ELR (cell line): ENCODE measurements at places on chromosomes 6 and 20.

- DNase-seq = no peak
Observed at GRCh38 chr6:14350210-14350609, 232.6 kb downstream of the CD83 start.

GRCh38 chr20:25136643-25137559 is 55.0 kb upstream of the VSX1 start:
- peak; percentile 90 for DNase-seq

DNA sequence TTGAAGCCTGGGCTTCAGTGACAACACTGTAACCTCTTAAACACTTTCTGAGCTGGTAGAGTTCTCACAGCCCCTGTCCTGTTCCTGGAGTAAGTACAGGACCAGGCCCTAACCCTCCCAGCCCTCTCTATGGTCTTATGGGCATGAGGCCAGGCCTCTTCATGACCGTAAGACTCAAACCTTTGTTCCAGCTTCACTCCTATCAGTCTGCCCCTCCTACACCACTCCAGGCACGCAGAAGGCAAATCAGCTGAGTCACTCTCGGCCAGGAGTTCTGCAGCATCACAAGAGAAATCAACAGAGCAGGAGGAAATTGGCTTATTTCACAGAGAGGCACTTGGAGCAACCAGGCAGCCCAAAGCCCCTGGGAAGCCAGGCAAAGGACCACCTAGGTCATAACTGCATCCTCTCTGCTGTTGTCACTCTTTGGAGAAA is 25.3 kb upstream of the CHD6 start:
- peak; percentile 52 for DNase-seq

- peak; percentile 25 for DNase-seq
Observed at GRCh38 chr6:149405823-149406765, 6.0 kb downstream of the SUMO4 start.

DNA sequence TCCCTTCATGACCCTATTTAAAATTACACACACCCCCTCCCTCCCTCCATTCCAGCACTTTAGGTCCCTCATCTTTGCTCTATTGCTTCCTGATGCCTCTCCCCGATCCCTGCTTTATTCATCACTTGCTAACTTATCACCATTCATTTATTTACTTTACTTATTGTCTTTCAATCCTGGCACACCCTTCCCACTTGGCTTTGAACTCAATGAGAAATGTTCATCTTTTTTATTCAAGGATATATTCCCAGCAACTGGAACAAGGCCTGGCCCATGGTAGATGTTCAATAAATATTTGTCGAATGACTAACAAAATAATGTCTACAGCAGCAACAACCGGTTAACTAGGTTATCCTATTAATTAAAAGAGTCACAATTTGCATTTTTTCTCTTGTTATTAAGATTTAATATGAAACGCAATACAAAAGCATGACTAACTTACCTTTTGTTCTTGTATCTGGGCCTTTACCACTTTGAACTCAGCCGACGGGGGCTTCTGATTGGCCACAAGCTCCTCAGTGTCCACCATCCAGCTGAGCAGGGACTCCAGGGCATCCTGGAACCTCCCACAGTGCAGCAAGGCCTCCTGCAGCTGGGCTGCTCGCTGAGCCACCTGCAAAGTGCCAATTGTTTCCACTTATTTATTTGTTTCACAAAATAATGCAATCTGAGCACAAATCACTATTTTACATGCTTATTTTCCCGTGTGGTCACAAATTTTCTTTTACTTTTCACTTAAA is 107.8 kb downstream of the DST start:
- DNase-seq = no peak

DNA sequence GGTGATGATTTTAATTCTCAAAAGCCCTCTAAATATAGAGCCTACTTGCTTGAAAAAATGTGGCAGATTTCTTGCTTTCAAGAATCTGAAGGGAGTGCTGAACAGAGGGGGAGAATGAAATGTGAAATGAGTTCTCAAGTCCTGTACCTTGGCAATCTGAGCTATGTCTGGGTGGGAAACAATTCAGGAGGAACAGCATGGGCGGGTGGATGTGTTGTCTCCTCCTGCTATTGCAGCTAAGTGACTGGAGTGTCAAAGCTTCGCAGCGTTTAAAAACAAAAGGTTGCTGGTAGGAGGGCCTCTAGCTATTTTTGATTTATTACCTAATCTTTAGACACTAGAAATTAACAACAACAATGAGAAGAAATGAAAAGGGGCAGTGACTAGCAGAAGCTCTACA is 102.5 kb upstream of the ARG1 start:
- peak; percentile 7 for DNase-seq

GRCh38 chr20:13337090-13337784 is 116.2 kb downstream of the ISM1 start:
- no peak for DNase-seq

GRCh38 chr6:7848229-7848628 is 62.4 kb downstream of the TXNDC5 start:
- DNase-seq = no peak

DNA sequence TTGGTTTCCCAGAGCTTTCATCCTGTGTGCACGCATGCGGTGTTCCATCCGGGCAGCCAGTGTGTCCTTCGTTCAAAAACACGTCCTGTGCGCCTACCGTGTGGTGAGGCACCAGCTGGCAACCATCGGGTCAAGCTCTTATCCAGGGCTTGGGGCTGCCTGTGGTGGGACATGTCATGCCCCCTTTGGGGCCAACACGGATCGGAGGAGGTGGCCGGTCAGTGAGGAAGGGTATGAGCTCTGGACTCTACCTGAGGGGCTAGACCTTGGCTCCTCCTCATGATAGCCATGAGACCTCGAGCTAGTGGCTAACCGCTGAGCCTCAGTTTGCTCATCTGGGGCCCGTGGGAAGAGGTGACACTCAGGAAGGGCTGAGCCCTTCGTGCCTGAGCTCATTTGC is 158.5 kb upstream of the PMEPA1 start:
- DNase-seq = no peak

DNA sequence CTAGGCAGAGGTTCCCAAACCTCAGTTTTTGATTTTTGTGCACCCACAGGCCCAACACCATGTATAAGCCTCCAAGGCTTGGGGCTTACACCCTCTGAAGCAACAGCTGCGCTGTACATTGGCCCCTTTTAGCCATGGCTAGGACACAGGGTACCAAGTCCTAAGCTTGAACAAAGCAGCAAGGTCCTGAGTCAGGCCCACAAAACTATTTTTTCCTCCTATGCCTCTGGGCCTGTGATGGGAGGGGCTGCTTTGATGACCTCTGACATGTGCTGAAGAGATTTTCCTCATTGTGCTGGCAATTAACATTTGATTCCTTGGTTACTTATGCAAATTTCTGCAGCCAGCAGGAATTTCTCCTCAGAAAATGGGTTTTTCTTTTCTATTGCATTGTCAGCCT is 262.2 kb upstream of the CEP162 start:
- DNase-seq = no peak

- DNase-seq = no peak
Observed at GRCh38 chr6:90293319-90293953, 3.2 kb downstream of the BACH2 start.

- DNase-seq = no peak
Observed at GRCh38 chr6:37537548-37537947, 37.9 kb upstream of the CCDC167 start.

DNA sequence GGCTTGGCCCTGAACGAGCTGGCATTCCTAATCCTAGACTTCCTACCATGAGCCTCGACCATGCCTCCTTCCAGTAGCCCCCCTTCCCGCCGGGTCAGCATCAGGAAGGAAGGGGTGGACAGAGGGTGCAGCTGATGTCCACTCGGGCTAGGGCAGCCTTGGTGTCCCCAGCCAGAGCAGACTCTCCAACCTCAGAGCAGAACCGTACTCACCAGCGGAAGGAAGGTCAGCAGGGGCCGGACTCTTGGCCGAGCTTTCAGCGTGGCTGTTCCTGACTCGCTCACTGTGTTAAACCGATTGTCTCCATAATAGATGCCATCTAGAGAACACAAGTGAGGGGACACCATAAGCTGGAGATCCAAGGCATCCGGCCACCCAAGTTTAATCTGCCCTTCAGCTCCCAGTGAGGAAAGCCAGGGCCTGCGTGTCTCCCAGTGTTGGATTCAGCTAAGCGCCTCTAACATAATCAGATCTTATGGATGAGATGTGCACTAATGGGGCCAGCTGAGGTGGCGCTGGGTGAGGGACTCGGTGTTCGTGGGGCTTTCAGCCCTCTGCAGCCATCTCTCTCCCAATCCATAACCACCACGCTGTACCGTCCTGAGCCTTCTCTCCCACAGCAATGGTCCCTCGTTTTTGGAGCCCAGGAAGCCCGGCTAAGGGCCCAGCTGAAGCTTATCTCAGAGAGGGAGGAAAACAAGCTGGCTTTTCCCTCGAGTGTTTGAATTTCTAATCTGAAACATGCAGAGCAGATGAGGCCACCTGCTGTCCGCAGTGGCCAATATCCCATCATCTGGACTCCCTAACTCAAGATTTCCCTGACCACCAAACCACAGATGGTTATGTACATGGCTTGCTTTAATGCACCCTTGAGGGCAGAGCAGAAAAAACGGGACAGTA is 13.7 kb downstream of the C6orf132 start:
- DNase-seq = no peak

GRCh38 chr6:101391772-101392585 is 1.5 kb upstream of the GRIK2 start:
- DNase-seq = peak; percentile 13

GRCh38 chr6:143400258-143401067 is 50.0 kb downstream of the ADAT2 start:
- no peak for DNase-seq
